ENCODE measurements at places on chromosomes 3 and 15.

DNA sequence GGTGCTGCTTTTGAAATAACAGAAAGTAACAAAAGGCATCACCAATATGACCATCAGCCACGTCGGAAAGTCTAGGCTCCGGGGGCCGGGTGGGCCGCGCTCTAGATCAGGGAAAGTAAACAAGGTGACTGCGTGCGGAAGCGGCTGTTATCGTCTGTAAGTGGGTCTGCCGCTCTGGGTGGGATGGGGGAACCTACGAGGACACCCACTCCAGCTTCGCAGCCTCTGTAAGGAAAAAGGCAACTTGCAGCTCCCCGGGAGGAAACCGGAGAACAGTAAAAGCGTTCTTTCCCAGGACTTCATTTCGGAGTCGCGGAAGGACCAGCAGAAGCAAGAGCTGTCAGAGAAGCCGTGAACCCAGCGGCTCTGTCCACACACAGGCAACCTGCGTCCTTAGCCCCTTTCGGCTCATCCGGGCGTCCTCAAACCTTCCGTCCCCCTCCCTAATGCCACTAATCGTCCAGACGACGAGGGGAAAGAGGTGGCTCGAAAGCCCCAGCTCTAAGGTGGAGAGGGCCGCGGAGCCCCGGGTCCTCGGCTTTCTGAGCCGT, 461 bp downstream of the XRN1 start:
- peaks cover 26% of the 10 kb centered on the region for H3K36me3 ChIP-seq
- H3K4me3 ChIP-seq = peak overlapping the region; percentile 88
- peak; percentile 65 for DNase-seq
- no peaks in the 10 kb centered on the region for H3K27me3 ChIP-seq
- peak overlapping the region; percentile 97 for H3K27ac ChIP-seq

GRCh38 chr3:182713743-182714517, 79.4 kb upstream of the ATP11B start:
- H3K36me3 ChIP-seq = no peaks in the 10 kb centered on the region
- peaks cover 21% of the 10 kb centered on the region for H3K4me1 ChIP-seq
- no peak overlapping the region for H3K27ac ChIP-seq

DNA sequence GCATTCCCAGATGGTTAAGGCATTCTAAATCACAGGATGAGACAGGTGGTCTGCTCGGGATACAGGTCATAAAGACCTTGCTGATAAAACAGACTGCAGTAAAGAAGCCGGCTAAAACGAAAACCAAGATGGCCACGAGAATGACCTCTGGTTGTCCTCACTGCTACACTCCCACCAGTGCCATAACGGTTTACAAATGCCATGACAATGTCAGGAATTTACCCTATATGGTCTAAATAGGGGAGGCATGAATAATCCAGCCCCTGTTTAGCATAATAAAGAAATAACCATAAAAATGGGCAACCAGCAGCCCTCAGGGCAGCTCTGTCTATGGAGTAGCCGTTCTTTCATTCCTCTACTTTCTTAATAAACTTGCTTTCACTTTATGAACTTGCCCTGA, 151.1 kb downstream of the ZNF385D start:
- H3K27ac ChIP-seq = no peak overlapping the region
- no peaks in the 10 kb centered on the region for H3K36me3 ChIP-seq
- no peaks in the 10 kb centered on the region for H3K27me3 ChIP-seq
- H3K4me1 ChIP-seq = no peaks in the 10 kb centered on the region
- no peak for DNase-seq
- H3K4me3 ChIP-seq = no peak overlapping the region

DNA sequence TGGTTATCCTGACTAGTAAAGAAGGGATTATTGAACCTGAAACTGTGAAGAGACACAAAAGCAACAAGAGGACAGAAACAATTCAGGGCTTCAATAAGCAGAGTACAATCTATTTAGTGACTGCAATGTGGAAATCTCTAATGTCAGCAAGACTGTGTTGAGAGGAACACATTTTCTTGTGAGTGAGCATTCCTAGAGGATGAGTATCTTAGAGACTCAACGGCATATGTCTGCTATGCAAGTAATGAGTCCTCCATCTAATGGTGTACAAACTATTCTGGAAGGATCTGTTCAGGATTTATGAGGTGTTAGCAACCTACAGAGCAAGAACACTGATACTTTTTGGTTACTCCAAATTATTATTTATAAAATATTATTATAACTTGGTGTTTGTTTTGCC, 226.5 kb upstream of the NDN start:
- no peak overlapping the region for H3K4me3 ChIP-seq
- no peak for DNase-seq
- H3K27ac ChIP-seq = no peak overlapping the region
- H3K4me1 ChIP-seq = no peaks in the 10 kb centered on the region
- no peaks in the 10 kb centered on the region for H3K36me3 ChIP-seq

DNA sequence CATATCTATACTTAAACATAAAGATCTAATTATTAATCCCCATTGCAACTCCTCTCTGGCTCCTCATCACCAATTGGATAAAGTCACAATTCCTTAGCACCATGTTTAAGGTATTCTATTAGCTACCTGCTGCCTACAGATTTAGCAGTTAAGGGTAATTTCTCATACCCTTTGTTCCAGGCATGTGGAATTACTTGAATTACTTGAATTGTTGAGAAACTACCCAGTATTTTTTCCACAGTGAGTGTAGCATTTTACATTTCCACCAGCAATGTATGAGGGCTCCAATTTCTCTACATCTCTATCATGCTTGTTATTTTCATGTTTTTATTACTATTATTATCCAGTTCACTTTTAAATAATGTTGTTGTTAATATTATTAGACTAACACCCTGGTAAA, 86.4 kb downstream of the P2RY1 start:
- no peaks in the 10 kb centered on the region for H3K4me1 ChIP-seq
- H3K36me3 ChIP-seq = no peaks in the 10 kb centered on the region
- H3K27me3 ChIP-seq = peaks cover 3% of the 10 kb centered on the region
- no peak overlapping the region for H3K27ac ChIP-seq
- no peak overlapping the region for H3K4me3 ChIP-seq

DNA sequence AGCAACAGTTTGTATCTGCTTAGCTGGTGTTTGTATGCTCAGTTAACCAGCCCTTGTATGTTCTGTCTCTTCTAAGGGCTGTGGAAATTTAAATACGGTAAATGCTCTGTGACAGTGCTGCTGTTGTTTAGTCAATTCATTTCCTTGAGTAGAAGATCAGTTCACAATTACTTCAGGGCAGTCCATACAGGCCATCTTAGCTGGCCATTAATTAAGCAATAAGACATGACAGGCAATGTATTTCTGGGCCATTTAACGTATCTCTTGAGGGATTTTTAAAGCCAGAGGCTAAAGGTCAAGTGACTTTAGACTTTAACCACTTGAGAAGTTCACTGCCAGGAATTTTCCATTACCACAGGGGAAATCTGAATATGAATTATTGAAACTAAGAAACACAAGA, 351.8 kb downstream of the ZIC1 start:
- H3K36me3 ChIP-seq = no peaks in the 10 kb centered on the region
- no peaks in the 10 kb centered on the region for H3K27me3 ChIP-seq
- H3K4me1 ChIP-seq = no peaks in the 10 kb centered on the region
- H3K27ac ChIP-seq = no peak overlapping the region
- no peak for DNase-seq
- H3K4me3 ChIP-seq = no peak overlapping the region

DNA sequence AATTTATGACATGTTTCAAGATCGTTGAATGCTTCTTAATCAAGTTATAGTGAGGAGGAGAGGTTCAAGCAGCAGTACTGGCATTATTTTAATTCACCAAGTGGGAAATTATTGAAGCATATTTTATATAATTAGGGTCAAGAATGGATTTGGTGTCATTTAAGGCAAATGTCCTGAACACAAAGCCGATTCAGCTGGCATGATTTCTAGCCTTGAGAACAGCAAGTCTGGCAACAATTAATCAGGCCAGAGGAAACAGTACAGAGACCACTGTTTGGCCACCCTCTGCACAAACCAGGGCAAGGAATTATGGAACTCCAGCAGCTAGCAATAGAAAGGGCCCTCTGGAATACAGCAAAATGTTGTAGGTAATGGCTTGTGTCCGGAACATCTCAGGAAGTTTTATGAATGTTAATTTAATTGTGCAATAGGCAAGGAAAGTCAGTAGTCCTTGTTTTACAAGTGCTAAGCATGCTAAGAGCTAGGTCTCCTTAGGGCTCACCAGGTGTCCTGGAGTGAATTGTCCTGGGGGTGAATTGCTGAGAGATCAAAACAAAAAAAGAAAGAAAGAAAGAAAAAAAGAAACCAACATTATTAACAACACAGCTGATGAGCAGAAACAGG, 38.7 kb upstream of the SNRK start:
- no peak overlapping the region for H3K4me3 ChIP-seq
- DNase-seq = no peak
- H3K36me3 ChIP-seq = peaks cover 5% of the 10 kb centered on the region
- peaks cover 29% of the 10 kb centered on the region for H3K4me1 ChIP-seq

- peaks cover 6% of the 10 kb centered on the region for H3K4me1 ChIP-seq
- no peak overlapping the region for H3K27ac ChIP-seq
- H3K36me3 ChIP-seq = no peaks in the 10 kb centered on the region
- H3K27me3 ChIP-seq = peaks cover 9% of the 10 kb centered on the region
Observed at GRCh38 chr15:62883938-62884479, 158.5 kb upstream of the TPM1 start.

GRCh38 chr3:34387826-34388564, 589.6 kb downstream of the PDCD6IP start:
- H3K4me1 ChIP-seq = no peaks in the 10 kb centered on the region
- H3K36me3 ChIP-seq = no peaks in the 10 kb centered on the region
- no peak overlapping the region for H3K4me3 ChIP-seq
- DNase-seq = no peak
- H3K27me3 ChIP-seq = no peaks in the 10 kb centered on the region

GRCh38 chr3:143207338-143207961, 87.9 kb downstream of the CHST2 start:
- H3K27me3 ChIP-seq = no peaks in the 10 kb centered on the region
- no peaks in the 10 kb centered on the region for H3K36me3 ChIP-seq
- no peak overlapping the region for H3K4me3 ChIP-seq
- DNase-seq = no peak

DNA sequence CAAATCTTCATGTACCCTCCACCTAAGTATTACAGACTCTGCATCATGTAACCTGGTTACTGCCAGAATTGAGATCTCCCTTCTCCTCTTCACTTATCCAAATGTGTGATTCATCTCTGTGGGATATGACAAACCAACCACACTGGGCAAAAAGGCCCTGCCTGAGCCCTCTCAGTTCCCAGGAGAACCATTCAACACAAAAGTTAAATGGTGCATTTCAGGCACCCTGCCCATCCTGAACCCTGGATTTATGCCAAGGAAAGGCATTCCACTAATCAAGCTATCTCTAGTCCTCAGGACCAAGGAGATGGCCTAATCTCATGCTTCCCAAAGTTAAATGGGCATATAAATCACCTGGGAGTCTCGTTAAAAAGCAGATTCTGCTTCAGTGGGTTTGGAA, 108.5 kb downstream of the TNIK start:
- DNase-seq = no peak
- H3K4me1 ChIP-seq = peaks cover 7% of the 10 kb centered on the region
- no peak overlapping the region for H3K4me3 ChIP-seq

GRCh38 chr3:107837895-107838612, 252.8 kb downstream of the CD47 start:
- H3K4me3 ChIP-seq = no peak overlapping the region
- H3K36me3 ChIP-seq = no peaks in the 10 kb centered on the region
- peaks cover 2% of the 10 kb centered on the region for H3K27me3 ChIP-seq
- no peak overlapping the region for H3K27ac ChIP-seq

- H3K27ac ChIP-seq = no peak overlapping the region
- H3K4me3 ChIP-seq = no peak overlapping the region
Observed at GRCh38 chr3:38489766-38490165, 6.4 kb upstream of the EXOG start.

DNA sequence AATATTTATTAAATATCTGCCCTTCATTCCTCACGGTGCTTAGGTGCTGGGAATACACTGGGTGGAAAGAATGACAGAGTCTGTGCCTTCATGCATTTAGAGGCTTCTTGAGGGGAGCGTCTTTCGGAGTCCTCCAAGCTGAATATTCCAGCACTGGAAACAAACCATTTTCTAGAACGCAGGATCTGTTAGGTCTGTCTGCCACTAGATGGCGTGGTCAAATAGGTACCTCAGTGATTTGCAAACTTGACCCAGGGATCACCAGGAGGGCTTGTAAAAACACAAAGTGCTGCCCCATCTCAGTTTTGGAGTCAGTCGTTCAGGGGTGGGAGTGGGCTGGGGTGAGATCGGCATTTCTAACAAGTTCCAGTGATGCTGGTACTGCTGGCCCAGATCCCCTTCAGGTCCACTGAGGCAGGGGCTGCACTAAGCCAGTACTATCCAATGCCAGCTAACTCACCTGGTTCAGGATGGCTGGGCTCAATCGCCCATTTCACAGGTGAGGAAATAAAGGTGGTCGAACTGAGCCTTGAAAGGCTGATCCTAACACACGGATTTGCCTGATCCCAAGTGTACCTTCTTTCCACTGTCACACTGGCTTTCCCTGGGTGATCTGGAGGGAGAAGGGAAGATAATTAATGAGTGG, 14.8 kb downstream of the ARNT2 start:
- H3K4me3 ChIP-seq = no peak overlapping the region
- H3K4me1 ChIP-seq = no peaks in the 10 kb centered on the region
- H3K27ac ChIP-seq = no peak overlapping the region

DNA sequence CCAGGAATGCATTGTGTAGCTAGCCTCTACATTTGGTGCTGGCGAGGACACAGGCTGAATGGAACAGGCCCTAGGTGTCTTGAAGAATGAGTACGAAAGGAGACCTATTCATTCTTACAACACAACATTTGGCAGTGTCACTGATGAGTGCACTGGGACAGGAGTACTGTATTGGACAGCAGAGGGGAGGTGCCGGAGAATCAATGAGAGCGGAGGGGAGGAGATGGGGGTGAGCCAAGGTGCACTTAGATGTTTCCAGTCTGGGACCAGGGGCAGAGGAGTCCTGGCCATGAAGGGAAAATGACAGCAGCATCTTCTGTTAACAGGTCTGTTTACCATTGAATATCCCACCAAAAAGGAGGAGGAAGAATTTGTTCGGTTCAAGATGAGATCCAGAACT, 53.2 kb downstream of the C3orf20 start:
- no peaks in the 10 kb centered on the region for H3K27me3 ChIP-seq
- DNase-seq = no peak
- no peak overlapping the region for H3K4me3 ChIP-seq
- H3K36me3 ChIP-seq = no peaks in the 10 kb centered on the region
- no peak overlapping the region for H3K27ac ChIP-seq
- H3K4me1 ChIP-seq = no peaks in the 10 kb centered on the region

DNA sequence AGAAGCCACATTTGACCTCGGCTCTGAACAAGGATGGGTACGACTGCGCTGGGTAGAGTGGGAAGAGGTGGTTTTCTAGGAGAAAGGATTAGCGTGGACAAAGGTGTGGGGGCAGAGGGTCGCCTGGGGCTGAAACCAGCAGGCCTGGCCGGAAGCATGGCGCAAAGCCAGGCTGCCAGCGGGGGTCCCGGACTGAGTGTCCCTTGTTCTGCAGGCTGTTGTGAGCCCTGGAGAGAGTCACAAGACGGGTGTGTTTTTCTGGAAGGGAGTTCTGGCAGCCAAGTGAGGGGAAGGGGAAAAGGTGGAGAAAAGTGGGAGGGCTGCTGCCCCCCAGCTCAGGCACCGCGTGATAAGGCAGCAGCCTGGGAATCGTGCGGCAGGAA, 98.5 kb upstream of the MEF2A start:
- peaks cover 6% of the 10 kb centered on the region for H3K27me3 ChIP-seq
- peaks cover 5% of the 10 kb centered on the region for H3K36me3 ChIP-seq
- no peak overlapping the region for H3K27ac ChIP-seq
- no peak for DNase-seq
- H3K4me3 ChIP-seq = no peak overlapping the region
